ENCODE measurements at places on chromosomes 6 and 20.
A peak's percentile ranks its signal among the peaks of the same experiment; 100 is the strongest.

DNA sequence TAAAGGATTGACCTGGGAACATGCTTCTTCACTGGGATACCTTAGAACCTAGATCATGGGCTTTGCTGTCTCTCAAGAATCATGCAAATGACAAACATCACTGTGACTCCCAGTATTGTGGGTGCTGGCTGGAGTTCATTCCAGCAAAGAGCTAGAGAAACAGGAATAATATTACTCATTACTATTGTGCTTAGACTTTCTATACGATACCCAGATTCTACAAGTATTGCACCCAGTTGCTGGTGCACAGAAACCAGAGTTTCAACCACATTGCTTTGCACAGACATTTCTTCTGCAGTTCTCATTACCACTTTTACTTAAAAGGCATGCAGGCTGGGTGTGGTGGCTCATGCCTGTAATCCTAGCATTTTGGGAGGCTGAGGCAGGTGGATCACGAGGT lies 220.4 kb upstream of the ZNF217 start:
- no peak for DNase-seq

DNA sequence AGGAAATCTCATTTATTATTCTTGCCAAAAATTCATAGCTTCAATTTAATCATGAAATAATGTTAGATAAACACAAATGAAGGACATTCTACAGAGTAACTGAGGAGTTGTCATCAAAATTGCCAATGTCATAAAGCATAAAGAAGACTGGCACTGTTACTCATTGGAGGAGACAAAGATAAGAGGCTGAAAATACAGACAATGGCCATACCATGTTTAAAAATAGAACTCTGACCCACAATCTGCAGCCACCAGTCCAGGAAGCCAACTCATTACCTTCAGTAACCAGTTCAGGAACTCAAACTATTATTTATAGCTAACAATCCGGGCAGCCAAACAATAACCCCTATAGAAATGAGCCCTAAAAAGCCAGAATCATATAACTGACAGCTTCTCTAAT lies 795.6 kb downstream of the TENT5A start:
- no peak for DNase-seq

- DNase-seq = no peak
Measured at GRCh38 chr6:6315660-6316059, 4.8 kb downstream of the F13A1 start.

- no peak for DNase-seq
Measured at GRCh38 chr6:122484760-122485159, 13.2 kb upstream of the SERINC1 start.

DNA sequence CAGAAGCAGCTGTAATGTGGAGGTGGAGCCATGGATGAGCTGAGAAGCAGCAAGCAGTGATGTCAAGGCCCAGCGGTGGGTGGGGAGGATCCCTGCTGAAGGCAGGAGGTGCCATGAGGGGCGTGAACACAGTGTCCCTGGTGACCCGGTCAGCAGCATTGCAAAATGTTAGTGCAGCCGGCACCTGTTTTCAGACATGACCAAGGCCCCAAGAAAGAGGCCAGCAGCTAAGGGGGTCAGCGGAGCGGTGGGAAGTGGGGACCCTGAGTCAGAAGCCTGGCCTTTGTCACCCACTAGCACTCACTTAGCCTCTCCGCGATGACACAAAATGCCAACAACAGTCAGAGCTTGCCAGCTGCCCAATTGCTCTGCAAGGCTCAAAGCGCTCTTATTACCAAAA lies 51.9 kb downstream of the TMEM242 start:
- DNase-seq = no peak

DNA sequence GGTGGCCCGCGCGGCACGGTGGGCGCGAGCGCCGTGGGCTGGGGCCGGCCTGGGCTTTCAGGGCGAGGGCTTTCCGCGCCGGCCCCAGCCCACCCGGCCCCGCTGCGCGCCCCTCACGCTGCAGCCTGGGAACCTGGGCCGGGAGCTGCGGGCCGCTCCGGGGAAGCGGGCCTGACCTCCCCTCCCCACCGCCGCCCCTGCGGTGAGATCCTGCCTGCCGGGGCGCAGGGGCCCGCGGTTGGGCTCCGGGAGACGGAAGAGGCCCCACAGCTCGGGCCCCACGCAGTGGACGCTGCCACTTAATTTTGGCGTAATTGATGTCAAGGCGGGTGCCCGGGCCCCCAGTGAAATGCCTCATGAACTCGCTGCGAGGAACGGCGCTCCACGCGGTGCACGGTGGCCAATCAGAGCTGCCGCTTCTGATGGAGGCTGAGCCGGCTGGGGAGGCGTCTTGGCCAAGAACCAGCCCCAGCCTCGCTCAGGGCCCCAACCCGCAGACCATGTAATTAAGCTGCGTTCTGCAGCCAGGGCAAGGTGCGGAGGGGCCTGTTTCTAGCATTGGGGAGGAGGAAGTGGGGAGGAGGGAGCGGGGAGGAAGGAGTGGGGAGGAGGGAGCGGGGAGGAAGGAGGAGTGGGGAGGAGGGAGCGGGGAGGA lies 96.1 kb upstream of the BHLHE23 start:
- peak; percentile 47 for DNase-seq

GRCh38 chr20:23165964-23166363 lies 79.8 kb upstream of the CD93 start:
- no peak for DNase-seq

GRCh38 chr6:56642366-56643261 lies at the start of gene DST:
DST (minus strand) TSS chr6:56642889.
- DNase-seq = no peak

GRCh38 chr6:25384967-25385366 lies 105.8 kb downstream of the CARMIL1 start:
- no peak for DNase-seq

DNA sequence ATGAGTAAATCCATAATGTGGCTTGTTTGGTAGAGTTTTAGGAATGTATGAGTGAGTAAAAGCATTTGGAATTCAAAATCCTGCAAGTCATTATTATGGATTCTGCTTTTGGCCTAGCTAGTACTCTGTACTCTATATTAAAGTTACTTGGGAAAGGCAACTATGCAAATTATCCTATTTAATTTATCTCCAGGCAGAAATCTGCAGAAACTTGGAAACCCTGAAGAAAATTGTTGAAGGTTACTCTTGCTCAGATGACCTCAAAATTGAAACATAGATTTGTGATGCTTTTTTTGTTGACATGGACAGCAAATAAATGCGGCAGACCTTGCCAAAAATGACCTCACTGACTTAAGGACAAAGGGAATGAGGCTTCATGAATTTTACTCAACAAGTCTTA lies 477.1 kb upstream of the EYS start:
- DNase-seq = no peak

DNA sequence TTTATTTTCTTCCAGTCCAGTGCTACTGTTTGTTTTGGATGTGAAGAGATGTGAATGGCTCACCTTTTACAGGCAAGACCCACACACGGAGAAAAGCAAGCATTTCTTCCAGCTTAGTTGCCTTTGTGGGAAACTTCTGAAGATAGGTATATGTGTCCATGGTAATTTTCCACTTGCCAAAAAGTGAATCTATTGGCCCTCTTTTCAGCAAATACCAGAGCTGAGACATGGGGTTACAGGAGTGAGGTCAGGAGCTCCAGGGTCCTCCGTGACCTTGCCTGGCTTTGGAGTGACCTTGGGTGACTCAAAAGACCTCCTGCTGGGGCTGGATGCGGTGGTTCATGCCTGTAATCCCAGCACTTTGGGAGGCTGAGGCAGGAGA lies 166.7 kb downstream of the SCML4 start:
- no peak for DNase-seq

DNA sequence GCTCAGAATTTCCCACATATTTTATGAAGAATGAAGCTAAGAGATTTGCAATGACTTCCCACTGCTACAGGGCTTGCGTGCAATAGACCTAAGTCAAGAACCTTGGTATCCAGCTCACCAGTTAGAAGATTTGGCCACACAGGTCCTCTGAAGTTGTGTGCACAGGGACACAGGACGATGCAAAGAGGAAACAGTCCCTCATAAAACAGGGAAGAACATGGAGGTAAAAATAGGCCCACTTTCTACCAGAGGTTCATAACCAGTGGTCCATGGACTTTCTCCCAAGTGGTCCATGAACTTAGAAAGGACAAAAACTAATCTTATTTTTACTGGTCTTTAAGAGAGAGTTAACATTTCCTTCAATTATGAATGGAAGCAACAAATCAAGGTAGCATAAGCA lies 1.3 kb downstream of the ZKSCAN4 start:
- no peak for DNase-seq

DNA sequence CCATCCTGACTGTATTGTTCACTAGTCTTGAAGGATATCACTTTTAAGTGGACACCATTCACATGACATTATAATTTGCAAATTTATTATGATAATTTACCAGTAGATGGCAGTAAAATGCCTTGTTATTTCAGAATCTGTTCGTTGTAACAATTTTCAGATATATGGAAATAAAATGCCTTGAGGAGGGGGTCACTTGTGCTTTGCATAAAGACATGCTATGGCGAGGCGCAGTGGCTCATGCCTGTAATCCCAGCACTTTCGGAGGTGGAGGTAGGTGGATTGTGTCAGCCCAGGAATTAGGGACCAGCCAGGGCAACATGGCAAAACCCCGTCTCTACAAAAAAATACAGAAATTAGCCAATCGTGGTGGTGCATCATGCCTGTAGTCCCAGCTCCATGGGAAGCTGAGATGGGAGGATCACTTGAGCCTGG lies 9.0 kb upstream of the NCOA6 start:
- DNase-seq = no peak

- no peak for DNase-seq
Measured at GRCh38 chr6:146864300-146864699, 265.5 kb downstream of the ADGB start.

DNA sequence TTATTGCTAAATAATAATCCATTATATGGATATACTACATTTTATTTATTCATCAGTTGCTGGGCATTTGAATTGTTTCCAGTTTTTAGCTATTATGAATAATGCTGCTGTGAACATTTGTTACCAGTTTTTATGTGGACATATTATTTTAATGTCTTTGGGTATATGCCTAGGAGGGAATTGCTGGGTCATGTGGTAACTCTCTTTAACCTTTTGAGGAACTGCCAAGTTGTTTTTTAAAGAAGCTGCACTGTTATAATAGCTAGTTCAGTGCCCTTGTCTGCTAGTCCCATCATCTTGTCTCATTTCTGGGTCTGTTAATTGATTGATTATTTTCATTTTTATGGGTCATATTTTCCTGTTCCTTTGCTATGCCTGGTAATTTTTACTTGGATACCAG lies 56.3 kb downstream of the FOXO3 start:
- no peak for DNase-seq

DNA sequence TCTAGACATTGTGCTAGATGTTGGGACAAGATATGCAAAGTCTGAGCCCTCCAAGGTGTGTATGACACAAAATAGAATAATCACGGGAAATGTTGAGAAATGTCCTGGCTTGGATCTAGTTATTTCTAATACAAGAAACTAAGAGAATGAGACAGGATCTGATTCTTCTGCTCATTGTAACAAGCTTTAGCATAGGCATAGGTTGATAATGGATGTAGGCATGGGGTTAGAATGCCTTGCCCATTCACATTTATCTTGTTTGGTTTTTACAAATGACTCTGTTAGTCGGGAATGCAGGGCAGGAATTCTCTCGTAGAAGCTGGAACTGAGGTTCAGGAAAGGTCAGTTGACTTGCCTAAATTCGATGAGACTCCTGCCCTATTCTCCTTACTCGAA lies 1.5 kb upstream of the SLC26A8 start:
- DNase-seq = no peak

DNA sequence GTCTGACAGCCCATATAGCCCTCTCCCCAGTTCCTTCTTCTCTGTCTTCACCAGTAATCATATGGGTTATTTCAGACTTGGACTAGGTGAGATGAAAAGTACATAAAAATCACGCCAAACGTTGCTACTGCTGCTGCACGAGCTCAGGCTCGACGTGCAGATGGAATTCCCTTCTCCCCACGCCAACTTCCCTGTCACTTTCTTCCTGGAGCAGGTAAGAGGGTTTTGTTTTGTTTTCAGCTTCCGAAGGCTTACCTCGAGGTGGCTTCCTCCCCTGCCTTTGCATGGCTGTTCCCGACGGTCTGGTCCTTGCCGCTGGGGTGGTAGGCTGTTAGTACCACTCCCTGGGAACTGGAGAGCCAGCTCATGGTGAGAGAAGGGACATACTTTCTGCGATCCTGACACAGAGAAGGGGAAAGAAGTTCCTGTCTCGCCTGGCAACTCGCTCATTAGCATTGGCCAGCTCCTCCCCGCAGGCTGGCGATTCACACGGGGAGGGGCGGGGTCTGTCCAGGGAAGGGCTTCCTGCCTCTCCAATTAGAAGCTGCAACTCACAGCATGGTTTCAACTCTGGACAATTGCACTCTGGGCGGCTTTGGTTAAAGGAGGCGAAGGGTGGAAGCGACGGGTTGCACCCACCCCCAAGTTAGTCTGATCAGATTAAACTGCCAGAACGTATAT lies at the start of gene ARHGAP18:
Gene ARHGAP18, minus strand, starts transcription at position 409 of the 681 bp plus-strand sequence. Its CDS starts 41 bp downstream, at position 368.
- DNase-seq = peak; percentile 49

- no peak for DNase-seq
Measured at GRCh38 chr20:45355209-45356084, 7.2 kb upstream of the SDC4 start.

DNA sequence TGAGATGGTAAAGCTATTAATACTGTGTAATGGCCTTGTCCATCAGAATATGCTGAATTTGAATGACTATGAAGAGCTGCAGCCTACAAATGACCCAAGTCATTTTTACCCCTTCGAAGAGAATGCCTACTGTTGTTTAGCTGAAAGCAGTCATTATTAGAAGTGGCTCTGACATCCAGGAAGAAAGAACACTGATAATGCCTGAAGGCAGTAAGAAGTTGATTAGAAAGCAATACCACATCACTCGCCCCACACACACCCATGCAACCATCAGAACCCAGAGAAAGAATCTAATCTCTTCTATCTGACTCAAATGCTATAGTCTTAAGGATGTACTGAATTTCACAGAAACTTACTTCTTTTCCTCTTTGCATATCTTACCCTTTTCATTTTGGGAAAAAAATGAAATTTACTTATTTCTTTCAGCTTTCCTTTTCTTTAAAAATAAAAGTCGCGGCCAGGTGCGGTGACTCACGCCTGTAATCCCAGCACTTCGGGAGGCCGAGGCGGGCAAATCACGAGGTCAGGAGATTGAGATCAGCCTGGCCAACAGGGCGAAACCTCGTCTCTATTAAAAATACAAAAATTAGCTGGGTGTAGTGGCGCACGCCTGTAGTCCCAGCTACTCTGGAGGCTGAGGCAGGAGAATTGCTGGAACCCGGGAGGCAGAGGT lies 61.0 kb downstream of the ARHGAP18 start:
- DNase-seq = no peak

DNA sequence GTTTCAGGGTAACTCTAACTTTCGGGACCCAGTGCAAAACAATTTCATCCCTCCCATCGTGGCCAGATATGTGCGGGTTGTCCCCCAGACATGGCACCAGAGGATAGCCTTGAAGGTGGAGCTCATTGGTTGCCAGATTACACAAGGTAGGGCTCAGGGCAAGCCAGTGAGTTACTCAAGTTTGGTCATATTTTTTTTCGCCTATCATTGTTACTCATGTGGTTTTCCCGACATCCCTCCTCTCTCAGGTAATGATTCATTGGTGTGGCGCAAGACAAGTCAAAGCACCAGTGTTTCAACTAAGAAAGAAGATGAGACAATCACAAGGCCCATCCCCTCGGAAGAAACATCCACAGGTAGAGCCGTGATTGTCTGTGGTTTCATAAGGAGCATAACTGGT lies 58.2 kb downstream of the DCBLD1 start:
- DNase-seq = no peak
